DND-41 (cell line): ENCODE measurements at places on chromosomes 4 and X.

GRCh38 chr4:113556382-113557134, 205.0 kb downstream of the CAMK2D start:
- no peak for DNase-seq
- no peak overlapping the region for H3K4me3 ChIP-seq
- H3K27me3 ChIP-seq: no peaks in the 10 kb centered on the region
- no peak overlapping the region for H3K27ac ChIP-seq

- H3K27me3 ChIP-seq: no peaks in the 10 kb centered on the region
- H3K4me1 ChIP-seq: no peaks in the 10 kb centered on the region
- no peaks in the 10 kb centered on the region for H3K36me3 ChIP-seq
- no peak for DNase-seq
- no peak overlapping the region for H3K4me3 ChIP-seq
Observed at GRCh38 chr4:158162631-158163030, 10.2 kb downstream of the GASK1B start.

GRCh38 chrX:2374086-2374485, 126.7 kb downstream of the DHRSX start:
- no peak overlapping the region for H3K27ac ChIP-seq
- H3K4me1 ChIP-seq: no peaks in the 10 kb centered on the region
- no peak for DNase-seq
- no peaks in the 10 kb centered on the region for H3K36me3 ChIP-seq
- H3K27me3 ChIP-seq: no peaks in the 10 kb centered on the region
- H3K4me3 ChIP-seq: no peak overlapping the region

DNA sequence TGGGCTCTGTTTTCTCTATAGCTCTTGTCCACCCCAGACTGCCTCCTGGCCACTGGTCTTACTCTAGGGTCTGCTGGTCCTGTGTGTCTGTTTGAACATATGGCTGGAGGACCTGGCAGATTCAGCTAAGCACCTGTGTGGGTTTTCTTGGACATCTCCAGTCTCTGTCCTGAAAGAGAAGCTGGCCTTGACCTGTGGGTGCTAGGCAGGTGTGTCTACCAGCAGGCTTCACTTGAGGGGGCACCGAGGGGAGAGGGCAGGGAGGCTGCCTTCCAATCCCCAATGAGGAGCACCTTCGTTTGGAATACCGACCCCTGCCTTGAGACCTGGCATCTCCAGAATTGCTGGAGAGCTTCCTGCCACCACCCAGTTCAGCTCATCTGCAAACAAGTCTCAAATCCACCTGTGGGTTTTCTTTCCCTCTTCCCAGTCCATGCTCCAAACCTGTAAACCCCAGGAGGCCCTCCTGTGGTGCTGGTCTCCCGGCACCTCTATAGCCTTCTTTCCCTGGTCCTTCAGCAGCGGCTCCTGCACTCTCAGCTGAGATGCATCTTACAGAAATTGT, 45.2 kb downstream of the HTRA3 start:
- H3K27me3 ChIP-seq: no peaks in the 10 kb centered on the region
- 0 out of 2 replicates have a peak, but pooled peaks cover 5% of the 10 kb centered on the region for H3K4me1 ChIP-seq
- H3K36me3 ChIP-seq: no peaks in the 10 kb centered on the region
- no peak overlapping the region for H3K27ac ChIP-seq
- no peak overlapping the region for H3K4me3 ChIP-seq

DNA sequence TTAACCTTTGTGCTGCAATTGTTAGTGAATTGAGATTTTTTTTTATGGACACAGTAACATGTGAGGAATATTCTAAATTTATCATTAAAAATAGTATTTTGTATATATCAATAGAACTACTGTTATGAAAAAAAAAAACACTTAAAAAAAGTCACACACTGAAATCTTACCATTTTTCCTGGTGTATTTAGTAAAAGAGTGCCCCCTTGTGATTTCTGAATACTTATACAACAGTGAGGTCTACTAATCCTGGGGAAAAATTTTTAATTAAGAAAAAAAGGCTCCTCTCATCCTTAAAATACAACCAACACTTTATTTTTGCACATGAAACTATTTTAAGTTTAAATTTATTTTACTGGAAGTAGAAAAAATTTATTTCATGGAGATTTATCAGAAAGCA, 56.4 kb upstream of the SPOCK3 start:
- H3K27ac ChIP-seq: no peak overlapping the region
- DNase-seq: no peak
- no peak overlapping the region for H3K4me3 ChIP-seq
- no peaks in the 10 kb centered on the region for H3K4me1 ChIP-seq
- H3K36me3 ChIP-seq: no peaks in the 10 kb centered on the region

GRCh38 chrX:966396-967070, 245.9 kb downstream of the CRLF2 start:
- no peak overlapping the region for H3K27ac ChIP-seq
- H3K4me3 ChIP-seq: no peak overlapping the region
- no peak for DNase-seq
- no peaks in the 10 kb centered on the region for H3K27me3 ChIP-seq
- H3K36me3 ChIP-seq: no peaks in the 10 kb centered on the region
- no peaks in the 10 kb centered on the region for H3K4me1 ChIP-seq

- H3K4me1 ChIP-seq: no peaks in the 10 kb centered on the region
- H3K4me3 ChIP-seq: no peak overlapping the region
- DNase-seq: no peak
Observed at GRCh38 chr4:74971862-74972261, 38.9 kb downstream of the PARM1 start.

DNA sequence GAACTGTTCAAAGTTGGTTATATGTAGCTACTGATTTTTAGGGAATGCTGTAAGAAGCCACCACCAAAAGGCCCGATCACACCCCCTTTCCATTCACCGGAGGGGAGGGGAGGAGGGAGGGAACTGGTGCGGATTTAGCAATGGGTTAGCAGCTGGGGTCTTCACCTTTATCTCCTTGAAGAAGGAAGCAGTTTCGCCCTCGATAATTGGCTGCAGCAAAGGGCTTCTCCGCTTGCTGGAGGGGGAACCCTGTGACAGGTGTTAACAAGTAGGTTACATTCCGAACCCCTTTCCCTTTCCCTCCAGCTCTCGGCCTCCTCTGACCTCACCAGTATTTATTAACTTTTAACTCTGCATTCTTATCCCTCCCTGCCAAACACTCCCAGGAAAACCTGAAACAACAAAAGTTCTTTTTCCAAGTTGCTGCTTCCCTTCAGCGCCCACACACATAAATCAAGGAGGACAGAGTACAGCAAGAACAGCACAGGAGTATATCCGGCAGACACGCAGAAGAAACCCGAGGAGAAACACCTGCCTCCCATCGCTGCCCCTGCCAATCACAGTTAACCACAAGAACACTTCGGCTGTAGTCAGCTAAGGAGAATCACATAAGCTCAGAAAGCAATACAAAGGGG, 39.8 kb upstream of the NAP1L5 start:
- H3K4me1 ChIP-seq: no peaks in the 10 kb centered on the region
- no peaks in the 10 kb centered on the region for H3K27me3 ChIP-seq
- H3K4me3 ChIP-seq: no peak overlapping the region
- H3K36me3 ChIP-seq: peaks cover 3% of the 10 kb centered on the region; the same call in 1 of the 2 replicates

DNA sequence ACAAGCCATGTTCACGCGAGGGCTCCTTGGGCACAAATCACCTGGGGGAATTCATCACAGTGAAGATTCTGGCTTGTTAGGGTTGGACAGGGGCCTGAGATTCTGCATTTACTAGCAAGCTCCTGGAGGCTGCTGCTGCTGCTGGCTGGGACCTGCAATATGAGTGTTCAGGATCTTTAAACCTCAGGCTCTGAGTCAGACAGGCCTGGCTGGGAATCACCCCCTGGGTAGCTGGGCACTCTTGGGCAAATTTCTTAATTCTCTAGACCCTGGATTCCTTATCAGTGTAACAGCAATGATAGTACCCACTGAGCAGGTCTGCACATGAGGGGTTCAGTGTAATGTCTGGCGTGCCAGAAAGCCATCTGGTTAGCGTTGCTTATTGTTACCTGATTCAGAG, 101.5 kb downstream of the DHX15 start:
- no peaks in the 10 kb centered on the region for H3K4me1 ChIP-seq
- H3K4me3 ChIP-seq: no peak overlapping the region
- H3K27ac ChIP-seq: no peak overlapping the region
- DNase-seq: no peak

DNA sequence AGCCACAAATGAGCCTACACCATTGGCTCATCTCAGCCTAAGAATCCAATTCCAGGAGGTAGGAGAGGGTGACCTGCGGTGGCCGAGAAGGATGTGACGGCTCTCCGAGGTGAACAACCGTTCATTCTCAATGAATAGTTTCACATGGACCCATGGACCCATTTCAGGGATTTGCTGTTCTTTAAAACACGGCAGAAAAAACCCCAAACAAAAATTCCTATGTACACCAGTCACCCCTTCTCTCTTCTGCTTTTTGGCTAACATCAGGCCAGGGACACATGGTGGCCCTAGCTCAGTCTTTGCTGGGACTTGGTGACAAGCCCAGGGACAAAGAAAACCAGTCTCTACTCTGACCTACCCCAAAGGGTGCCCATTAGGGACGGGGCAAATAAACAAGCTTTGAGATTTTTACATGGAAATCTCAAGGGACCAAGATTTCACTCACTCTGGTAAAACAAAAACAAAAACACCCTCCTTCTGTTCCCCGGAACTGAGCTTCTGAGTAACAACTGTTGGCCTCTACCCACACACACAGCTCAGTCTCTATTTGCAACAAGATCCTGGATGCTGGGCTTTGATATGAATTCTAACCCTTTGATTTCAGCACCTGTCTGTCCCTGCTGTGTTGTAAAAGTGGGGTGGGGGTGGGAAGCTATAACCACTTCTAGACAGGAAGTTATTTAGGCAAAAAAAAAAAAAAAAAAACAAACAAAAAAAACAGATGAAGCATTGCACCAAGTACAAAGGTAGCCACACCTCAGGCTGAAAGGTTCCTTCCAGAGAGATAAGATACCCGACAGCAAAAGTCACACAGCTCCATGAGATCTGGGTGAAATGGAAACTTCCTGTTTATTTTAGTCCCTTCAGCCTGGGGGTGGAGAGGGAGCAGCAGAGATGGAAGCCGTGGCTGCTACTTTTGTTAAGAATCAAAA, 49.0 kb downstream of the DDX3X start:
- H3K4me1 ChIP-seq: peaks cover 26% of the 10 kb centered on the region
- DNase-seq: peak; percentile 75
- no peaks in the 10 kb centered on the region for H3K27me3 ChIP-seq

DNA sequence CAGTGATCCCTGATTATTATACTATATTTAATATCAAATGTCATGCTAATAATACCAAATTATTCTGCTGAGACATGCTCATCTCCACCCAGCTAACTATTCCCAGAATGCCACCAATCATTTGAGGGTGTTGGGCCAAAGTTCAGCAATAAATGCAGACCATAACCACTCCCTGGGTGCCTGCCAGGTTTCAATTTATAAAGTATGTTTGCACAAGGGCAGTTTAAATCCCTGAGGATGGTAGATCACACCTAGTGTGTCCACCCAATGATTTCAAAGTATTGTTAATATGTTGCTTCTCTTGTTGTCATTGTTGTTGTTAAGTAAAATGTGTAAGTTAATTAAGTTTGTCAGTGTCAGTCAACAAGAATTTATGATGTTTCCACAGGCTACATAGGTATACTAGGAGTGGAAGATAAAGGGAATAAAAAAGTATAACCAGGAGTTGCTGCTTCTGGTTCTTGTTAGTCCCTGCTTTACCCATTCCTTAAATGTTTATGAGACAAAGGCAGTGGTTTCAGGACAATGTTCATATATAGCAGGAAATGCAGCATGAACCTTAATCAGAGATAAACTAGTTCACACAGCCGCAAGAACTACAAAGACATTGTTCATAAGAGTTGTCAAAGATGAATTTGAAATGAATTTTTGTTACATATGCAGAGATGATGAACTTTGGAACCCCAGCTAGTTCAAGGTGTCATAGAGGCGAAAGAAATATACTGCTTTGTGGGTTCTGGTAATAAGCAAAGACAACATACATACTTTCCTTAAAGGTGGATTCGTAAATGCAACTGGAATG, 25.5 kb downstream of the HPGD start:
- H3K36me3 ChIP-seq: no peaks in the 10 kb centered on the region
- H3K4me1 ChIP-seq: no peaks in the 10 kb centered on the region
- H3K27me3 ChIP-seq: no peaks in the 10 kb centered on the region
- H3K4me3 ChIP-seq: no peak overlapping the region

GRCh38 chr4:74188912-74189311, 31.0 kb downstream of the MTHFD2L start:
- H3K36me3 ChIP-seq: no peaks in the 10 kb centered on the region
- H3K4me3 ChIP-seq: no peak overlapping the region
